ENCODE measurements at places on chromosomes 4 and X.

- DNase-seq = no peak
These were observed 312.6 kb upstream of the FTHL17 start for GRCh38 chrX:31384471-31384870.

DNA sequence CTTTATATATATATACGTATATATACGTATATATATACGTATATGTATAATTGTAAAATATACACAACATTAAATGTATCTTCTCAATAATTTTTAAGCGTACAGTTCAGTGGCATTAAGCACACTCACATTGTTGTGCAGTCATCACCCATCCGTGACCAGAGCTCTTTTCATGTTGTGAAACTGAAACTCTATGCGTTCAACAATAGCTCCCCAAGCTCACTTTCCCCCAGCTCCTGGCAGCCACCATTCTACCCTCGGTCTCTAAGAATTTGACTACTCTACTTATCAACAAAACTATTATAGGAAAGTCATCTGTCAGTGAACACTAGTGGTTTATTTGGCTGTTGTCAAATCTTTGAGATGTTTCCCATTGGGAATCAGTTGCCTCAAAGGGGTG, 621.8 kb upstream of the GALNT7 start:
- DNase-seq = no peak

- DNase-seq = no peak
These were observed 56.0 kb downstream of the TMEM131L start for GRCh38 chr4:153521999-153522801.

- DNase-seq = no peak
These were observed 18.5 kb downstream of the VSIG4 start for GRCh38 chrX:66021401-66021764.

DNA sequence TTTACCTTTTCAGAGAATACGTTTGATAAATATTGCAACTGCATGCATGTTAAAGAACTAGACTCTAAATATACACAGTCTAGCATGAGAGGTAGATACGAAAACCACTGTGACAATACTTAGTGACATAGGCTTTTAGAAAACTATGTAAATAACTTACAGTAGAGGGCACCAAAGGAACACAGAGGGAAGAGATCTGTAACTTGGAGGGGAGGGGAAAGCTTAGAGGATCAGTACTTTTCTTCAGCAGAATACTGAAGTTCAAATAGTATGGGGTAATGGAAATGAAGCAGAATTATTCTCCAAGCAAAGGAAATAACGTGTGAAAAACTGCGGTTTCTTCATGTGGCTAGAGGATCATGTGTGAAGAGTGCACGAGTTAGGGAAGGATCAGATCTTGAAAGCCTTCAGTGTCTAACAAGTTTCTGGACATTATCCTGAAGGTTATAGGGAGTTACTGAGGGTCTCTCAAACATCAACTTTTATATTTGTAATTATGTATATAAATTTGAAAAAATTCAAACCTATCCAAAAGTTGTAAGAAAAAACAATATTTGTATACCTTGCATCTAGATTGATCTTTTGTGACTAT, 264.3 kb downstream of the NPFFR2 start:
- no peak for DNase-seq

GRCh38 chrX:10629905-10630304, 9.5 kb upstream of the MID1 start:
- no peak for DNase-seq

GRCh38 chrX:139801397-139801813, 93.4 kb upstream of the MCF2 start:
- DNase-seq = no peak

DNA sequence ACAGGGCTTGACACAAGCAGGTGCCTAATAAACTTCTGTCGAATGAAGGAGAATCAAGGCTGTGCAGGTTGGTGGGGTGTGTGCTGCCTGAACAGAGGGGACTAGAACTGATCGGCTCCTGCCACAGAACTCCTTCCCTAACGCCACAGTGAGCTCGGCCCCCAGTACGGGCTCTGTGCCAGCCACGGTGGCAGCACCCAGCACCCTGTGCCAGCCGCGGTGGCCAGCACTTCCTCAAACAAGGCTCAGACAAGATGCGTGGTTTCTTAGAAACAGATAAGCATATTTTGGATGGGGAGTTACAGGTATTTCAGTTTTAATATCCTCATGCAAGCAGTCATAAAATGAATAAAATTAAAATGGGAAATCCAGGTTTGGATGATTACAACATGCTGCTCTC, 26.0 kb upstream of the C4orf50 start:
- no peak for DNase-seq

DNA sequence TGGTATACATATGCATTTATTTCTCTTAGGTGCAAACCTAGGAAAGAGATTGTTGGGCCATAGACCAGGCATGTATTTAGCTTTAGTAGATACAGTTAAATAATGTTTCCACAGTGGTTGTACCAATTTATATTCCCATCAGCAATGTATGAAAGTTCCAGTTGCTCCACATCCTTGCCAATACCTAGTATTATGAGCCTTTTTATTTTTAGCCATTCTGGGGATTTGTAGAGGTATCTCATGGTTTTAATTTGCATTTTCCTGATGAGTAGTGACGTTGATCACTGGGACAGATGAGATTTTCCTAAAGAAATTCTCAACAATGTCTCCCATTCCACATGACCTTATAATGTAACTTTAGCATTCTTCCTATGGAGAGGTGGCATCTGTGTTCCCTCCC, 56.9 kb downstream of the SUPT20HL2 start:
- no peak for DNase-seq

- DNase-seq = no peak
These were observed 2159.4 kb upstream of the AGA start for GRCh38 chr4:179601671-179602070.
